ENCODE measurements at places on chromosomes 3 and 15. TPM values are rescaled to one million over a fixed set of nuclear protein-coding genes. Genes with fewer than 3 reads are reported as not detected.

SLC6A20 gene
- total RNA-seq, result not detected

LARP6 gene
- 44.4 TPM for total RNA-seq

FSTL1 gene
- 157 TPM for total RNA-seq

ZNF80 gene
- not detected for total RNA-seq

ZNF35 gene
- total RNA-seq, result 15.3 TPM

SLC2A2 gene
- total RNA-seq, result not detected

RTP4 gene
- total RNA-seq, result 0.11 TPM

POMGNT2 gene
- total RNA-seq, result 32.0 TPM

CHRD gene
- total RNA-seq, result 18.8 TPM

TM6SF1 gene
- 0.48 TPM for total RNA-seq

ITIH3 gene
- total RNA-seq, result not detected

GRIP2 gene
- total RNA-seq, result 6.6 TPM

TP63 gene
- total RNA-seq, result 2.5 TPM

DNA sequence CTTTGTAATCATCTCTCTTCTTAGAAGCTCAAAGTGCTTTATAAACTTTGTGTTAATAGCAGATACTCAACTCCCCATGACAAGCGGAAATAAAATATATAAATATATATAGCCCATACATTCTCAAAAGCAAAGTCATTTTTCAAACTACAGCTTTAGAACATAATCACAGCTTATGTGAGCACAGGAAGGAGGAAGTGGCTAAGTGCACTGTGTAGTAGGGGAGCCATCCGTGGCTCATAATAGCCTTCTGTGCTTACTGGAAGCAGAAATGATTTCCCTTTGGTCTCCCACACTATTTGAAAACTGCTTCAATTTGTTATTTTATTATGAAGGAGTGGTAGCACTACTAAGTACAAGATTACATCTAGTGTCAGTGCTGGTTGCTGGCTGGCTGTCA lies 151.4 kb upstream of the ARL6 start:
- DNase-seq, result no peak

GRCh38 chr3:50203113-50203808 lies 1.8 kb upstream of the SLC38A3 start:
- peak; percentile 97 for DNase-seq

DNA sequence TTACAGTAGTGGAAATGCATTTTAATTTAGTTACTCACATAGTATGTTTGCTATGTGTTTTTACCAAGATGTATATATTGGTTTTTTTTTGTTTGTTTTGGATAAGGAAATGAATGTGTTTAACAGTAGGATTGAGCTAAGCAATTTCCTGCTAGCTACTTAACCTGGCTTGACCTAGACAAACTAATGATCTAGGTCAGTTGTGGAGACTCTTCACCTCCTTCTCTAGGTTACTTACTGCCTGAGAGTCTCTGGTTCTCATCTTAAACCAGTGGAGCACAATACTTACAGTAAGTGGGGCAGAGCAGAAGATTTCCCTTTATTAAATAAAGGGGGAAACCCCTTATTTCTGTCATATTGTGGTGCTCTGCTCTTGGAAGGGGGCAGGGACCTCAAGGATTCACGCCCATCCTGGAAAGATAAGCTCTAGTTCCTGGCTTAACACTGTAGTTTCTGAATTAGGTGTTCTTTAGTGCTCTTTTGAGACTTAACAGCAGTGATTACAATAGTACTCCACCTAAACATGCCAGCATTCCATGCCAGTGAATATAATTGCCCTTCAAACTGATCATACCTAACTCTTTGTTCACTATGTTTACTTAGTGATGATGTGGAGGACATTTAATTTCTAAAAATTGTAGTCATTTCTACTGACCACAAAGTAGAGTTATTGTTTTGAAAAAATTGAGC lies 79.9 kb downstream of the UBP1 start:
- DNase-seq, result no peak

GRCh38 chr3:69273896-69274295 lies 112.0 kb downstream of the FRMD4B start:
- no peak for DNase-seq

DNA sequence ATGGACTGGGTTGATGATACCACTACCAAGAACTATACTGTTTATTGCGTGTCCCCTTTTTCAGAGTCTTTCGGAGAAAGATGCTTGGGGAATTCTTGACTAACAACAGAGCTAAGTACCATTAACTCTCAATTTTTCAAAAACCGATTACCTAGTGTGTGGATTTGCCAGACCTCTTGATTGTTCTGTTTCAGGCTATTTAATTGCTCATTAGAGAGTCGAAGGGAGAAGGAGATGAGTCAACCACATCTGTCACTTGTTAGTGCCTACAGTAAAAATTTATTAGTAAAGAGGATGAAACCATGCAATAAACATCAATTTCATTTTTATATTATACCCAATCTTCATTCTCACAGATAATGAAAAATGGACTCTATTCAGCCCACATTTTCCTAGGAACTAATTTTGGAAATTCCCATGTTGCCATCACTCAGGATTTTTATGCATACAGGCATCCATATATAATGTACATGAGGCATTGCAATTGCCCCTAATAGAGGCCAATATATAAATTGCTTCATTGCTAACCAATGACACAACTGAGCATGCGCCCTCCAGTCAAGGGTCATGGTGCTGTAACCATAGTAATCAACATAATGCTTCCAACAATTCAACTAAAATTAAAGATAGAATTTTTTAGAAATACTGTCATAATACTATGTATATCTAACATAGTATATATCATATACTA lies 541.7 kb downstream of the TBL1XR1 start:
- no peak for DNase-seq

GRCh38 chr3:94251566-94251965 lies 188.7 kb downstream of the NSUN3 start:
- DNase-seq, result no peak

DNA sequence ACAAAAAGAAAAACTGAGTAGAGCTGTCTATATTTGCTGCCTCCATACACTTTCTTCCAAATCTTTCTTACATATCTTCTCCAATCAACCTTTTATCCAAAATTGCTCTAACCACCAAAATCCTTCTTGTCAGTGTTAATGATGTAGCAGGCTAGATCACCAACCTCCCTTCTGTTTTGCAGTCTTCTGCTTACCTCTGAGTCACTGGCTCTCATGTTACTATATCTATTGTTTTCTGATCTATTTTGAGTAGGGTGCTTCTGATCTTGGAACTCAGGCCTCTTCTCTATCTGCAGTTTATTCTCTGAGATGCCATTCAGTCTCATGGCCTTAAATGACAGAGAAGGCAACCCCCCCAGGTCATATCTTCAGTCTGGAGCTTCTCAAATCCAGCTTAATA lies 26.3 kb upstream of the AADAC start:
- peak; percentile 43 for DNase-seq

DNA sequence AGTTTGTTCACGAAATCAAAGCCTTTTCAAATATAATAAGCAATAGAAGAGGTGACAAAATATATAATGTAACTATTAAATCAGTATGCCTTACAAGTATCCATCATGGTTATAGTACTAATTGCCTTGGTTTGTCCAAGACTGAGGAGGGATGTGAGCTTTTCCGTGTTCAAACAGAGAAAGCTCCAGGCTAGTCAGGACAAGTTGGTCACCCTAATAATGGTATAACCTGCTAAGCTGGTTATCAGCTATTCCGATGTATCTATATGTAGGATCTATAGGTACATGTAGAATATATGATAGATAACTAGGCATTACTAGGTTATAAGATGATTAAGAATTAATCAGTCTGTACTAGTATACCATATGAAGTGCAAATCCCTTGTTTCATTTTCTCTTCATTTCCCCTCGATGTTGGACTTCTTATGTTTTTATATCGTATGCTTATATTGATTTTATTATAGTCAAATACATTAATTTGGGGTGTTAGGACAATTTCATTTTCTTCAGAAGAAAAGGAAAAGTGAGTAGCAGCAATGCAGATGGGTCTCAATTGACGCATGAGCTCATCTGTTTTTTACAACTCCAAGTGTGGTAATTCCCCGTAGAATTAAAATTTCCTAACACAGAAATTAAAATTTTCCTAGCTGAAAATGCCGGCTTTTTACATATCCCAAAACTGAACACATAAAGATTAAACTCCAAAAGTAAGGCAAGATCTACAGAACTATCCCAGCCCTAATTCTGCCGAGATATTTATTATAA lies 419.1 kb downstream of the TIGIT start:
- DNase-seq, result no peak

DNA sequence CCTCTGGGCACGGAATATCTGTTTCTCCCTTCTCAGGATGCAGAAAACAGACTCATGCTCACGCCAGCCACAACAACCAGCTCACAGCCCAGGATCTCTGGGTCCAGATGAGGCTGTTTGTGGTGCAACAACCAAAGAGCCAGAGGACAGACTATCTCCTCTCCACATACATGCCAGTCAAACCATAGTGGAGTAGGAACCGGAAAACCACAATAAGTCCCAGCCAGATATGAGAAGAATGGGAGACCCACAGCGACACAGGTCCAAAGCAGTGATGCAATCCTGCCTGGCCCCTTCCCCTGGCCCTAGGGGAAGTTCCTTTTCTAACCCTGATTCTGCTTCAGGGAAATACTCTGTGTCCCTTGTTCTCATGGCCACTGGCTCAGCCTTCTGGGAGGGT lies 27.6 kb downstream of the MEX3B start:
- DNase-seq, result no peak

DNA sequence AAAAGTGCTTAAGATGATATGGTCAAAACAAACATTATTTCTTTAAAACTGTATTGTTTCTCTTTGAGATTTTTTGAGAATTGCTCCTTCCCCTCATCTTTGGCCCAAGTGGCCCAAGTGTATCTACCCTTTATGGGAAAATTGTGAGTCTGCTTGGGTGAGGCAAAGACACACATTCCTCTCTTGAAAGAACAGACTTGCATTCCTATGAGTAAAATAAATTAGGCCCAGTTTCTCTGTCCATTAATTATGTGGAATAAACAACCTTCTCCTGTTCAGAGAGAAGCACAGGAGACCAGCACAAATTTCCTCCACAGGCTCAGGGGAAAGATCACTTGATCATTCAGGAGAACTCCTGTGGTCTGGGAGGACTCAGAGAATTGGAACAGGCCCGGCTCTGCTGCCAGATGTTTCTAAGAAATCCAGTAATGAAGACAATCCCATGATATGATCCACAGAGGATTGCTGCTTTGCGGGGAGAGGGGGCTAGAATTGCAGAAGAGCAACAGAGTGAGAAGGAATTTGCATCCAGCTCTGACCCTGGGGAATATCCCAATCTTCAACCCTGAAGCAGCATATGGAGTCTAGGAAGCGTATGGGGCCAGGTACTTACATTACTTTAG lies 53.8 kb upstream of the BOC start:
- DNase-seq, result no peak

- DNase-seq, result no peak
These were observed 120.3 kb downstream of the ARRDC4 start for GRCh38 chr15:98080791-98081190.

- DNase-seq, result no peak
These were observed 11.4 kb upstream of the SPTBN5 start for GRCh38 chr15:41905036-41905793.

- no peak for DNase-seq
These were observed 282.2 kb upstream of the LRRN1 start for GRCh38 chr3:3516996-3517395.

- no peak for DNase-seq
These were observed 32.0 kb upstream of the CASR start for GRCh38 chr3:122151480-122151879.

DNA sequence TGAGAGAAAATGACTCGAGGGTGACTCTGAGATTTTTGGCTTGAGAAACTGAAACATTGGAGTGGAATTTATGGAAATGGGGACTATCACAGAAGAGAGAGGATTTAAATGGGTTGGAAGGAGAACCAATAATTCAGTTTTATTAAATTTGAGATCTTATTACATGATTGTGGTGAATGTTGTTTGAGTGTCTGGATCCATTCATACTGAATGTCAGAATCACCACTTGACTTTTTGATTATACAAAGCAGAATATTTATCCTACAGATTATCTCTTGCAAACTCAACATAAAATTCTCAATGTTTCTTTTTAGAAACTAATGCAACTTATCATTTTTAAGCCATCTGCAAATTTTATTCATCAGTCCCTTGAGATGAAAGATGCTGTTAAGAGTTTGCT lies 332.8 kb downstream of the CNTN3 start:
- no peak for DNase-seq

- peak; percentile 47 for DNase-seq
These were observed 24.8 kb upstream of the RBMS3 start for GRCh38 chr3:29255854-29256696.

GRCh38 chr3:121970047-121970446 lies 52.0 kb downstream of the ILDR1 start:
- no peak for DNase-seq

- peak; percentile 46 for DNase-seq
These were observed 153.8 kb downstream of the SEMA6D start for GRCh38 chr15:47870956-47871625.

DNA sequence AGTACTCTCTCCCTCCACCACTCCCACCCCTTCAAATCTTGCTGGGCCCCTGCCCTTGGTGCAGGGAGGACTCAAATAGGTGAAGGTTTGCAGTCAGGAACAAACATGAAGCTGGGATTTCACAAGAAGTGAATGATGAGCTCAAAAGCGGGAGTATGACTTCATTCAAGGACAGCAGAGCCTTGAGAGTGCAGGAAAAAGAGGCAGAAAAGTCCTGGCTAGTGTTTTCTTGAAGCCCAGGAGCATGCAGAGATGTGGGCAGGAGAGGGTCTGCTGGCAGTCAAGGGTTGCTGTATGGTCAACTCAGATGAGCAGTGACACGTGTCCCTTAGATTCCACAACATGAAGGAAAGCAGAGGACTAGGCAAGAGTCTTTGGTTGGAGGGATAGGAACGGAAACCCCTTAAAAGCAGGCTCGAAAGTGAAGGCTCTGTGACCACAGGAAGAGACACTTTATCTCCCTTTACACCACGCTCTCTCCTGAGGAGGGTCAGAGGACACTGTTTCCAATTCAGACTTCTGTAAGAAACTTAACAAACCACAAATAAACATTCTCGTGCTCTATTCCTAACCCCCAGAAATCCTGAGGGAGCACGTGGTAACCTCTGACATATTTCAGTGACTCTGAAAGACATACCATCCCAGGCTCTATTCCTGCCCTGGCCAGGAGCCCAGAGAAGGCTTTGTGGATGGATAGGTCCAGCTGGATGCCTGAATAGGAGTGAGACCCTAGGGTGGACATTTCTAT lies 168.0 kb upstream of the NDN start:
- DNase-seq, result no peak

GRCh38 chr15:101264911-101265641 lies 12.2 kb downstream of the SELENOS start:
- DNase-seq, result no peak

DNA sequence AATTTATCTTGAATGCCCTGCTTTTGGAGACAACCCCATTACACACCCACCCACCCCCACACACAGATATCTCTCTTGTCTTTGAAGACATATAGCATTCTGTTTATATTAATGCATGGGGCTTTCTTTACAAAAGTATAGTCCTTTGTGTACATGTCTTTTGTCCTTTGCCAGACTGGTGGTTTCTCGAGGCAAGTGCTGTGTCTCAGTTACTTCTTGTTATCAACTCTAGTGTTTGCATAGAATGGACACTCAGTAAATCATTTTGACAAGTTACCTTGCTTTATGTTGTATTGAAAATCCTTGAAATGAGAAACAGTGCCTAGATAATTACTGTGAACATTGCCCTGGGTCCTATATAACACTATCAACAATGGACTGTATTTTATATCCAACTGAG lies 33.9 kb downstream of the KBTBD8 start:
- no peak for DNase-seq

Measured in myocyte (in vitro differentiated cells).